KBM-7 (cell line): ENCODE measurements at places on chromosomes 2 and 18.

GRCh38 chr2:168550670-168551069, 94.6 kb downstream of the CERS6 start:
- DNase-seq: peak; percentile 90

DNA sequence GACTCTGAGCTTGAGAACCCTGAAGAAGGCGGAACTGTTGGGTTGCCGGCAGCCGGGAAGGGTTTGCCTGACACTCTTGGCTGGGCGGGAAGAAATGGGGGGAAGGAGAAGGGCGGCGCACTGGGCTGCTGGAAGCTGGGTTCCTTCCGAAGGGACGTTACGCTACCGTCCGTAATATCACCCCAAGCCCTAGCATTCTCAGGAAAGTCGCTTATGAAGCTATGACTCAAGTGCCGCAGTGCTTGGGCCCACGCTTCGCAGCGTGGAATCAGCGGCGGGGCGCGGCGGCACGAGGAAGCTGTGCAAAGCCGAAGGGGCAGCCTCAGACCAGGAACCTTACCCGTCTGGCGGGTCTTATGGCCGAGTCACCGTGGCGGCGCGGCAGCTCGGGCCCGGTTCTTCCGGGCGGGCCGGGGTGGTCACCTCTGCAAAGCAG, 50.2 kb upstream of the SIGLEC15 start:
- no peak for DNase-seq

- peak; percentile 78 for DNase-seq
Measured at GRCh38 chr2:159616286-159616701, at the start of gene BAZ2B. TSS of gene BAZ2B (minus strand) at chr2:159616548. CDS start at chr2:159478719, 137,829 bp downstream.

- DNase-seq: peak; percentile 68
Measured at GRCh38 chr2:54404270-54404669, 51.9 kb upstream of the SPTBN1 start.

- no peak for DNase-seq
Measured at GRCh38 chr2:234626566-234627130, 129.8 kb upstream of the ARL4C start.
